ACHN (cell line): ENCODE measurements at places on chromosomes 7 and 10.

GRCh38 chr10:22427101-22427500 is 81.8 kb downstream of the SPAG6 start:
- DNase-seq = peak; percentile 81

DNA sequence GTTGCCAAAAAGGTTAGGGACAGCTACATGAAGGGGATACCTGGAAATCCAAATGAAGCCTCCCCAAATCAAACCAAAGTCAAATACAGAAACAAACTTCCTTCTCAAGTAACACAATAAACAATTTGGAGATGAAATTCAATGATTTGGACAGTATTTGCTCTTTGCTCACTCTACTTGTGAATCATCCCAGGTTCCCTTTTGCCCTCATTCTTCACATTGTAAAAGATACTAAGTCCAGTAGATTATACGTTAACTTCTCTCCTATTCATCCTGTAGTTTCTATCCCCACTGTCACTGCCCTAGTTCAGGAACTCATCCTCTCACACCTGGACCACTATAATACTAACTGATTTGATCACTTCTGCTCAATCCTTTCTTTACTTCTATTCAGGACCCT is 28.3 kb downstream of the FZD1 start:
- peak; percentile 29 for DNase-seq

- DNase-seq = no peak
Measured at GRCh38 chr10:69855346-69856111, 53.8 kb downstream of the COL13A1 start.

DNA sequence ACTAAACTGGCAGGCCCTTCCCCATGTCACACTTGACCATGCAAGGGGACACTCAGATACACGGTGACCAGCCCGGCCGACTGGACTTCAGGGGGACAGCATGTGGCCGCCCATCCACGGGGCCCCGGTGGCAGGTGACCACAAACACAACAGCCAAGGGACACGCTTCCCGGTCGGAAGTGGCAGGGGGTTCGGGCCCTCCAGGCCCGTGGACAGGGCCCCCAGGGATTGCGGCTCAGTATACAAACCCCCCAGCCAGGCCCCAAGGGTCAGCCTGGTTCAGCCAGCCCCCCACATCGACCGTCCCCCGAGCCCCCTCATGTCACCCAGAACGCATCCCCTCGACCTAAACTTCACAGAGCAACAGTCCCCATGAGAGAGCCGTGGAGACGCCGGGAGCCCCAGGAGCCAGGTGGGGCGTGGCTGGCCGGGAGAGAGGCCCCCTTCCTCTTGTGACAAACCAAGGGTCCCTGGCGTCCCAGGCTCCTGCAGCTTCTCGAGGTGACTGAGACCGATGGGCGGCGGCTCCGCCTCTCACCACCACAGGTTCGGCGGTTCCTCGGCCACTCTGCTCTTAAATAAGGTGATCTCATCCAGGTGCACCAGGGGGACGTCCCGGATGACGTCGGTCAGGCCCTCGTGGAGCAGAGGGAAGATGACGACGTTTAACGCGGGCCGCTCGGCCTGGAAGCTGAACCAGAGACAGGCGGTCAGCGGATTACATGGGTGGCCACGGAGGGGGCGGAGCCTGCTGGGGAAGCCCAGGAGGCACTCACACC is 57.8 kb upstream of the TNRC18 start:
- DNase-seq = no peak

GRCh38 chr10:46175296-46175695 is 111.5 kb upstream of the ANTXRL start:
- no peak for DNase-seq

GRCh38 chr10:110153396-110153795 is 54.0 kb upstream of the MXI1 start:
- no peak for DNase-seq
